ENCODE measurements at places on chromosomes 3 and 15.

DNA sequence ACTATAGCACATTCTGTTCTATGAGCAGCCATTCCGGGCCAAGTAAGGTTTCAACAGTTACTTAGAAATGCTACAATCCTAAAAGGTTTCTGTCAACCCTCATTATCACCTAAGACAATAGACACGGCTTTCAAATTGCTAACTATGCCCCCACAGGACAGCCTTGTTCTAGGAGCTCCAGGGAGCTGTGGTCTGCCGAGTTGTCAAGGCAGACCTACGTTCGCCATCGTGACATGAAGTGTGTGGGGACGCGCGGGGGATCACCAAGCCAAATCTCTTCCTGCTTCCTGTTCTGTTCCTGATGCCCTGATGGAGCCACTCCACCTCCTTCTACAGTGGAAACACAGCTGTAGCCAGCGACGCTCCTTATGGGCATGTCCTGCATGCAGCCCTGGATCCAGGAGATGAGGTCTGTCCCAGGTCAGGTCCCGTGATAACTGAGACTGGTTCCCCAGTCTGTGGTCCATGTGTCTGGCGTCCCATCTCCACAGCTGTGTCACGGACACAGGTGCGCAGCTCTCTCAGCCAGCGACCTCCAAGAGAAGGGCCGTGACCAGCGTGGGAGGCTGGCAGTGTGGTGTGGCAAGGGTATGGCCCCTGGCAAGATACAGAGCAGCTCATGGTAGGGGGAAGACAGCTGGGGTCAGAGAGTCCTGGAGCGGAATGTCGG, 82.8 kb downstream of the PCSK6 start:
- no peak overlapping the region for H3K4me3 ChIP-seq
- H3K27me3 ChIP-seq, result no peaks in the 10 kb centered on the region
- DNase-seq, result no peak
- H3K36me3 ChIP-seq, result no peaks in the 10 kb centered on the region
- H3K4me1 ChIP-seq, result no peaks in the 10 kb centered on the region
- no peak overlapping the region for H3K27ac ChIP-seq

DNA sequence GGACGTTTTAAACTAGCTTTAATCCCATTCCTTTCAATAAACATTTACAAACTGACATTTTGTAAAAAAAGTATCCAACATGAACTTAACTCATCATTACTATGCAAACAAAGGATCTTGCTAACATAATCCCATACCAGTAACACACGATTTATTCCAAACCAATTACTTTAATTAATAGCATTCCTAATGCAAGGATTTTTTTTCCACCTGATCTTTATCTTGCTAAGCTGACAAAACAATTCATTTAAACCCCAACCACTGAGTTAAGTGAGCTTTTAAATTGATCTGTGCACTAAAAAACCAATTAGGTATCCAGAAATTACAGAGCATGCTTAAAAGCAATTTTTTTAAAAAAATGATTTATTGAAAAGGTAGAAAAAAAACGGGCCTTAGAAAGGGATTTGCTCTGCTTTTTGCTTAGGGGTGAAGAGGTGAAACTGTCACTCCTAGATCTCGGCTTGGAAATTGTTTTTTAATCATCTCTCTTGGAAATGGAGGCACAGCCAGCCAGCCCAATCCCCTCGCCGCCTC, 1.2 kb downstream of the SH3BP5 start:
- no peaks in the 10 kb centered on the region for H3K36me3 ChIP-seq
- peak overlapping the region; percentile 68 for H3K27ac ChIP-seq
- H3K27me3 ChIP-seq, result no peaks in the 10 kb centered on the region
- peaks cover 21% of the 10 kb centered on the region for H3K4me1 ChIP-seq

DNA sequence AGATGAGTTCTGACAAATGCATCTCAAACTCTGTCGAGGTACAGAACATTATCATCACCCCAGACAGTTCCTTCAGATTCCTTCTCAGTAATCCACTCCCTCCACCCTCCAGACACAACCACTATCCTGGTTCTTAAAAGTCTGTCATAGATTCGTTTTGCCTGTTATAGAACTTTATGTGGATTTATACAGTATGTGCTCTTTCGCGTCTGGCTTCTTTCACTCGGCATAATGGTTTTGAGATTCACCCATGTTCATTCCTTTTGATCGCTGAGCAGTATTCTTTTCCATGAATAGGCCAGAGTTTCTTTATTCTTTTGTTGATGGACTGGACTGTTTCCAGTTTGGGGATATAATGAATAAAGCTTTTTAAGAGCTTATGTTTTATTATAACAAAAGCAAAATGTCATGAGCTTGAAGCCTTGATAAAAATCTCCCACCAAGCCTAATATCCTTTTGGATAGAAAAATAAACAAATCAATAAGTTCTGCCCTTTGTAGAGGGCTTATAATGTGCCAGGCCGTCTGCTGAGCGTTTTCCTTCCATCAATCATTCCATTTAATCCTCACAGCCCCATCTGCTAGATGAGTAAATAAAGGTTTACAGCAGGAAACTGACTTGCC, 21.3 kb upstream of the RFTN1 start:
- no peak overlapping the region for H3K27ac ChIP-seq
- H3K4me3 ChIP-seq, result no peak overlapping the region
- H3K36me3 ChIP-seq, result no peaks in the 10 kb centered on the region
- no peaks in the 10 kb centered on the region for H3K27me3 ChIP-seq

DNA sequence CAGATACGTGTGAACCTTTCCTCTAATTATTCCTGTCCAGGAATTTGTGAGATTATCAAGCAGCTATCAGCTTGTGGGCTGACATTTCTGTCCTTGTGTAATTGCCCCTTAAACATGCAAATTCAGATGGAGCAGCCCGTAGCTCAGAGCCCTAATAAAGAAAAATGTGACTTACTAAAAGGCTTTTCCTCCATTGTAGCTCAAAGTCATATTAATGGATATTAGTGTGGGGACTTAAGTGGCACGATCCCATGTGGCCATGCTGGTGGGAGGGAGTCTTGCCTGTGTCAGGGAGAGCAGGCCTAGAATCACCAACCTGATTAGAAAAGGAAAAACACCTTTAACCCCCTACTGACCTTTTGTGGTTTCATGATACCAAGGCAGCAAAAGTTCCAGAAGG, 399.2 kb downstream of the LRTM1 start:
- H3K36me3 ChIP-seq, result no peaks in the 10 kb centered on the region
- H3K27me3 ChIP-seq, result no peaks in the 10 kb centered on the region
- no peak for DNase-seq
- H3K27ac ChIP-seq, result no peak overlapping the region
- no peak overlapping the region for H3K4me3 ChIP-seq
- no peaks in the 10 kb centered on the region for H3K4me1 ChIP-seq

DNA sequence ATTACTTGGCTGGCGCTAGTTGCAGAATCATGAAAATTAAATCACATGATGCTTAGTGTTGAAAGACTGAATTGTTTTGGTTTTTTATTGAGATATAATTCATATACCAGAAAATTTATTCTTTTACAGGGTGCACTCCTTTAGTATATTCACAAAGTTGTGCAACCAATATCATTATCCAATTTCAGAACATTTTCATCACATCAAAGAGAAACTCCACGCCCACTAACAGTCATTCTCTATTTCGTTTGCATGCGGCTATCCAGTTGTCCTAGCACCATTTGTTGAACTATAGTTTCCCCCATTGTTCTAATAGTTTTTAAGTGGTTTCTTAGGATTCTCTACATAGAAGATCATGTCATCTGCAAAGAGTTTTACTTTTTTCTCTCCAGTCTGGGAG, 3.7 kb downstream of the EHD4 start:
- no peak overlapping the region for H3K4me3 ChIP-seq
- peaks cover 7% of the 10 kb centered on the region for H3K4me1 ChIP-seq
- peak overlapping the region; percentile 93 for H3K27ac ChIP-seq
- no peak for DNase-seq
- no peaks in the 10 kb centered on the region for H3K27me3 ChIP-seq
- H3K36me3 ChIP-seq, result no peaks in the 10 kb centered on the region

DNA sequence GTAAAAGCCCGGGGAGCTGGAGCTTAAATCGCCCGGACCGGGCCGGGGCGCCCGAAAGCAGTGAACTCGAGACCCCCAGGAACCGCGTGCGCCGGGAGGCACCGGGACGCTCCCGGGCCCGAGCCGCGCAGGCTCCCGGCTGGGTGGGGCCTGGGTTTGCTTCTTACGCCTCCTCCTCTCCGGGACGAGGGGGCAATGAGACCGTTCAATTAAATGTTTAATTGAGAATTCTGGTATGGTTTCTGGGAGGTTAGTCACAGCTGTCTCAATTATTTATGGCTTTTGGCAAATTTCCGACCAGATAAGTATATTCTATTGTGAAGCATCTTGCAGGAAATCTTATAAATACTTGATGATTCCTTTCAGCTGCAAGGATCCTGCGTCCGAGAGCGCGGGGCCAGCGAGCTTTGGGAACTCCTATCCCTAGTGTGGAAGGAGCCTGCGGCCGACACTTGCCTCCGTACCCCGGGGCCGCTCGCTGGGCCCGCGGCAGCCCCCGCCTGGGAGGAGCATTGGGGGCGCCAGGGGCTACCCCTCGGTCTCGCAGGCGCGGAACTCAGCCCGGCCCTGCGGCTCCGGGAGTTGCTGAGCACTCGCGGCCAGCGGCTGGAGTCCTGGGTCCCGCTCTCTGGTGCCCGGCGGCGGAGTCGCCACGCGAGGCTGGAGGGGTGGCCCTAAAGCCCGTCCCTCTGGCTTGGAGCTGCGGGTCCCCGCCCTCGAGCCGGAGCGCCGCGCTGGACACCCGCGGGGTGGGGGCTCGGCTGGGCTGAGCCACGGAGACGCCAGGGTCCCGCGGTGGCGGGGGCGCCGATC, 10.3 kb downstream of the ISL2 start:
- peak; percentile 33 for DNase-seq
- peak overlapping the region; percentile 62 for H3K4me3 ChIP-seq
- peaks cover 68% of the 10 kb centered on the region for H3K27me3 ChIP-seq
- H3K36me3 ChIP-seq, result no peaks in the 10 kb centered on the region
- peak overlapping the region; percentile 92 for H3K27ac ChIP-seq
- H3K4me1 ChIP-seq, result peaks cover 33% of the 10 kb centered on the region

DNA sequence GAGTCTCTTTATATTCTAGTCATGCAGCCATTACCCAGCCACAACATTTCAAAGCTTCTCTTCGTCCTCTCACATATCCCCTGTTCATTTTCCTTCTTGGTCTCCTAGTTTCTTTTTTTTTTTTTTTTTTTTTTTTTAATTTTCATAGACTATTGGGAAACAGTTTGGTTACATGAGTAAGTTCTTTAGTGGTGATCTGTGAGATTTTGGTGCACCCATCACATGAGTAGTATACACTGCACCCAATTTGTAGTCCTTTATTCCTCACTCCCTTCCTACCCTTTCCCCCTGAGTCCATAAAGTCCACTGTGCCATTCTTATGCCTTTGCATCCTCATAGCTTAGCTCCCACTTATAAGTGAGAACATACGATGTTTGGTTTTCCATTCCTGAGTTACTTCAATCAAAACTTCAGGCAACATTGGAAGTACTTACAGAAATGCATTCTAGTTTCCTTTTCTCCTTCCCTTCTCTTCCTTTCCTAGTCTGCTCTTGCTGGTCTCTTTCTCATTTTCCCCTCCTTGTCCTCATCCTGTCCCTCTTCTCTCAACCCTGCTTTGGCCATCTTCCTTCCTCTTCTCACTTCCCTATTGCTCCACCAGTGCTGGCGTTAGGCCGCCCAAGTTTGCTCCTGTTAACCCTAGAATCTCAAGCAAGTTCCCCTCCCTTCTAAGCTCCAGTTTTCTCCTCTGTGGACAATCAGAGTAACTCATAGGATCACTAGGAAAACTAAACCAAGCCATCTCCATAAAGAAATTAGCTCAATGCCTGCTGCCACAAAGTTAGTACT, 4.8 kb downstream of the ATP8B4 start:
- no peaks in the 10 kb centered on the region for H3K27me3 ChIP-seq
- H3K4me3 ChIP-seq, result no peak overlapping the region
- H3K36me3 ChIP-seq, result no peaks in the 10 kb centered on the region
- H3K27ac ChIP-seq, result no peak overlapping the region

- H3K36me3 ChIP-seq, result no peaks in the 10 kb centered on the region
- no peaks in the 10 kb centered on the region for H3K27me3 ChIP-seq
- H3K4me1 ChIP-seq, result no peaks in the 10 kb centered on the region
- H3K27ac ChIP-seq, result no peak overlapping the region
- H3K4me3 ChIP-seq, result no peak overlapping the region
Measured at GRCh38 chr3:7913283-7913682, 588.3 kb upstream of the LMCD1 start.

DNA sequence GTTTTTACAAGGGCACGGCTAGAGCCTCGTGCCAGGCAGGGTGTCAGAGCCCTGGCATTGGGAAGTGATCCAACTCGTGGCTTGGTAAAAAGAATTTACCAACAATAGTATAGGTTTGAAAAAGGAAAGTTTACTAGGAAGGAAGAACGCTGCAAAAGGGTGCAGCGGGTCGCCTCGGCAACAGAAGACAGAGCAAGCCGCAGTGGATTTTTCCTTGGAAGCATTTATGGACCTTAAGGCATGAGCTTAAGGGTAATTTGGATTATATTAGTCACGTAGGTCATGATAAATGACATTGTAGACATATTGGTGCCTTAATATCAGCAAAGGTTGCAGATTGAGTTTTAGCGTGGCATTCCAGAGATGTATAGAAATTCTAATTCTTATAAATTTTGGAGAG, 163.4 kb upstream of the PPP2R3A start:
- no peak overlapping the region for H3K27ac ChIP-seq
- no peaks in the 10 kb centered on the region for H3K4me1 ChIP-seq
- no peaks in the 10 kb centered on the region for H3K36me3 ChIP-seq
- H3K4me3 ChIP-seq, result no peak overlapping the region
- DNase-seq, result no peak
- no peaks in the 10 kb centered on the region for H3K27me3 ChIP-seq

GRCh38 chr15:91135201-91136130, 35.4 kb downstream of the SV2B start:
- no peak for DNase-seq
- H3K4me1 ChIP-seq, result no peaks in the 10 kb centered on the region
- H3K36me3 ChIP-seq, result no peaks in the 10 kb centered on the region
- H3K27me3 ChIP-seq, result no peaks in the 10 kb centered on the region
- no peak overlapping the region for H3K27ac ChIP-seq

- peaks cover 5% of the 10 kb centered on the region for H3K27me3 ChIP-seq
- DNase-seq, result peak; percentile 80
- no peaks in the 10 kb centered on the region for H3K36me3 ChIP-seq
- H3K4me1 ChIP-seq, result no peaks in the 10 kb centered on the region
- H3K27ac ChIP-seq, result no peak overlapping the region
Measured at GRCh38 chr3:68972358-68972979, 40.1 kb upstream of the TAFA4 start.

DNA sequence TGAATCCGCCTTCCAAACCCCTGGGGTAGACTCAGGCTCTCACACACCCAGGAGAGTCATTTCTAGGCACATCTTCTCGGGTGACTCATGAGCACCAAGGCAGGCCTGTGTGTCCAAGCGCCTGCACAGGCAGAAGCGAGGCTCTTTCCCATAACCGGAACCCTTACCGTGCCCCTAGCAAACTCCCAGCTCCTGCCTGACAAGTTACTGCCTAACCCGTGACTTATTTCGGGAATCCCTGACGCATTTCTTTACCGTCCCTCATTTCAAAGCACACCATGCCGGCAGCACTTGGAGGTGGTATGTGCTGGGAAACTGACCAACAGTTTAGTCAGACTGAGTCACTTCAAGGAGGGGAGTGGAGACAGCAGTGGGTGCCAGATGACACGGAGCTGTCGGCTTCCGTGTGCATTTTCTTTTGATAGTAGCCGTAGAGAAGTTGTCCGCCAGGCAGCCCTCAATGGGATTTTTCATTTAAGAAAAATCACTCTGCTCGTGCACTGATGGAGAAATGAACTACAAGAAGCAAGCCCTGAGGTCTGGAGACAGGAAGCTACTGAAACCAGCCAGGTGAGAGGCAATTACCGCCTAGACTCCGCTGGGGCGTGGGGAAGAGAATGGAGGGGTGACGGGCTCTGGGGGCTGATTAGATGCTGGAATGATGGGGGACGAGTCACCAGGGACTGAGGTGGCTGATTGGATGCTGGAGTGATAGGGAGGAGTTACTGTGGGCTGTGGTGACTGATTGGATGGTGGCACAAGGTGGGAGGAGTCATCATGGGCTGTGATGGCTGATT, 17.3 kb upstream of the HRH1 start:
- H3K4me3 ChIP-seq, result no peak overlapping the region
- H3K27ac ChIP-seq, result peak overlapping the region; percentile 74
- no peaks in the 10 kb centered on the region for H3K27me3 ChIP-seq
- peaks cover 4% of the 10 kb centered on the region for H3K4me1 ChIP-seq
- peak; percentile 50 for DNase-seq
- no peaks in the 10 kb centered on the region for H3K36me3 ChIP-seq

Measured in hepatocyte (in vitro differentiated cells).